Transverse colon (tissue), 4 donors: ENCODE measurements at places on chromosomes 2 and 18.

- no peak for DNase-seq
Observed at GRCh38 chr18:70334728-70335329, 46.0 kb downstream of the SOCS6 start.

- no peak for DNase-seq
Observed at GRCh38 chr2:33530690-33531548, 54.5 kb downstream of the RASGRP3 start.

GRCh38 chr18:9712611-9713010 is 4.5 kb downstream of the RAB31 start:
- no peak for DNase-seq

DNA sequence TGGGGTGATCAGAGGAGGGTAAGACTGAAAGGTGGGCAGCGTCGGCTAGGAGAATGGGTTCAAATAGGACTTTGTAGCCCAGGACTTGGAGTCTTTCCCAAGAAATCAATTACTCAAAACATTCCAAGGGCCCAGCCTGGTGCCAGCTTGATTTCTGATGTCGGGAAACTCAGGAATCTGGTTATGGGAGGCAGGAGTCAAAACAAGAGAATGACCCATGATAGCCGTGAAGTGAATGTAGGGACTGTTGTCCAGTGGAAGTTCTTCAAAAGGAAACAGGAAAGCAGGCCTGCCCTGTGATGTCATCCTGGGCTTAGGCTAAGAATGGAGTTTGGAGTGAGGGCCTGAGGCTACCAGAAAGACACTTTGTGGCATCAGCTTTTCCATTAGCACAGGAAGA is 67.4 kb upstream of the SLC14A2 start:
- no peak for DNase-seq

GRCh38 chr2:226903179-226903578 is 67.3 kb downstream of the RHBDD1 start:
- DNase-seq = no peak

DNA sequence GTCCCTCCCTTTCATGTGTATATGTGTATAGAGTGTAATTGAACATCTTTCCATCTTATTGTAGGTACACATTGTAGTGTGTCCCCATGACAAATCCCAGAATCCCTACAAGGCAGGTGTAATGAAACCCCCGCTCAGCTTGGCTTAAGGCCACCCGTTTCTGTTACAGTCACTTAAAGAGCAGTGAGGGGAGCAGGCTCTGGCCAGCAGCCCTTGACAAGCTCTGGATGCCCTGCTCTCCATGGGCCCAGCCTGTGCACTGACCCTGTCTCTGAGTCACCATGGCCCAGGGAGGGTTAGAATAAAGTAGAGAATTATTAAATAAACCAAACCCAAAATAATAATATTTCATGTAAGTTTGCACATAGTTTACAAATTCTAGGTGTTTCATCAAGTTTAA is 17.2 kb upstream of the MAL start:
- DNase-seq = no peak

DNA sequence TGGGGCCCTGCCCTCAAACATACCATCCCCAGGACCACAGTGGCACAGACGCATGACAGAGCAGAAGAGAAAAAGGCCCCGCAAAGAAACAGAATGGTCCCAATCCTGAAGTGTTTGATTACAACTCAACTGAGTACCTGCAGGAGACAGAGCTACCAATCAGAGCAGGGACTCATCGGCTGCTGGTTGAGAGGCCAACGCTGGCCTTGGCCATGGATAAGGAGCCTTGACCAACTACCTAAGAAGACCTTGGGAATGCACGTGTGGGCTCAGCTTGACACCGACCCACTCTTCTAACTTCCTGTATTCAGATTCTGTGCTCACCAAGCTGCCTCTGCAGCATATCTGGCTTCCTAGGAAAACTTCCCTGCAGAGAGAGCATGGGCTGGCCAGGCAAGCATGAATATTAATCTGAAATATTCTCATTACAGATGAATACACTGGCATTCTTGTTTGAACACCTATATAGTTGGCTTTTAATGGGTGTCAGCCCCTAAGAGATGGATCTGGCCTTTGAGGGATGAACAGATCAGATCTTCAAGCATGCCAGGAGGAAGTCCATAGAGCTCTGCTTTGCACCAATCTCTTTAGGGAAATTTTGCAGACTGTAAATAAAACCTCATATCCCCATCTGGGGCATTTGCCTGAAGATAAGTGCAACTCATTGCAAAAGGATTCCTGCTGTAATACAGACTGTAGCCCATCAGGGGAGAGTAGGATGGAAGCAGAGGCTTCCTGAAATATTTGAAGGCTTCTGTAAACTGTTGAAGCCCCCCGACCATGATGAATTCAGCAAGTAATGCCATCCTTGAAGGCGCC is 135.4 kb downstream of the BCL2 start:
- no peak for DNase-seq

- DNase-seq = peak; percentile 6
Observed at GRCh38 chr2:230925443-230925878, 419 bp upstream of the GPR55 start.

DNA sequence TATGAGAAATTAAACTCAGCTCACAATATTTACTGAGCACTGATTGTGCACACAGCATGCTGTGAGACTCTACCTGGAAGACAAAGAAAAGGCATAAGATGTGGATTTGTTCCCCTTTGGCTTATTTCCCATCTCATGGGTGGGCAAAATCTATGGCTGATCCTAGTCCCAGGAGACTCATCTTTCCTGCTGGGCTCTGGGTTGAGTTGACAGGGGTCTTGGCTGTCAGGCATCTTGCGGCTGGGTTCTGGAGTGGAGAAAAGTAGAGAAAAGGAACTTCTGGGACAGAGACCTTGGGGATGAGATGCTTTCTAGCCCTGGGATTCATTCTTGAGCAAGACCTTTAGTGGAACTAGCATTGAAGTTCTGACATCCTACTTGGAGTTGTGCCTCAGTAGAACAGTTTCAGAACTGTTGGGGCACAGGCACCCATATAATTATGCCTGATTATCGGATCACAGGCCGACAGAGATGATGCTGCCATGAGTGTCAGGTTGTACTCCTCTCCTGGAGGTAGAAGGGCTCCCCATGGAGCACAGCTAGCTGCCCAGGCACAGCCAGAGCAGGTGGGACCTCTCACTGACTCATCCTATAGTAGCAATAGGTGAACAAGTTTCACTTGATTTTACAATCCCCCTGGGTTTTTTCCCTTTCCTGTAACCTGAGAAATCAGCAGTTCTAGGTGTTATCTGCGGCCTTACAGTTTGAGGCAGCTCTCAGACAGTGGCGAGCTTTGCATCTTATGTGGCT is 260.9 kb downstream of the CYRIA start:
- DNase-seq = no peak

DNA sequence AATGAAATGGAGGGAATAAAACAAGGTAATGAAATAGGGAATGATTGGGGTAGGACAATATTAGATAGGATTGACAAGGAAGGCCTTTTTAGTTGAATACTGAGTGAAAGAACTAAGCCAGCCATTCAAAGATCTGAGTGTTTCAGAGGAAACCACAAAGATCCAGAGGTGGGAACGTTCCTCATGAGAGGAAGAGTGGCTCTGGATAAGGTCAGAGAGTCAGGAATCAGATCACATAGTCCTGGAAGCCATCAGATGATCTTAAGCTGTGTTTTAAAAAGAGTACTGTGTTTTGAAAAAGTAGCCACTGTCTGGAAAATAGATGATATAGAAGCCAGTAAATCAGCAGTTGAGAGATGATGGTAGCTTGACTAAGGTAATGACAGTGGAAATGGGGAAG is 11.8 kb downstream of the TTLL4 start:
- no peak for DNase-seq

- DNase-seq = no peak
Observed at GRCh38 chr2:187302116-187302515, 145.9 kb downstream of the CALCRL start.

DNA sequence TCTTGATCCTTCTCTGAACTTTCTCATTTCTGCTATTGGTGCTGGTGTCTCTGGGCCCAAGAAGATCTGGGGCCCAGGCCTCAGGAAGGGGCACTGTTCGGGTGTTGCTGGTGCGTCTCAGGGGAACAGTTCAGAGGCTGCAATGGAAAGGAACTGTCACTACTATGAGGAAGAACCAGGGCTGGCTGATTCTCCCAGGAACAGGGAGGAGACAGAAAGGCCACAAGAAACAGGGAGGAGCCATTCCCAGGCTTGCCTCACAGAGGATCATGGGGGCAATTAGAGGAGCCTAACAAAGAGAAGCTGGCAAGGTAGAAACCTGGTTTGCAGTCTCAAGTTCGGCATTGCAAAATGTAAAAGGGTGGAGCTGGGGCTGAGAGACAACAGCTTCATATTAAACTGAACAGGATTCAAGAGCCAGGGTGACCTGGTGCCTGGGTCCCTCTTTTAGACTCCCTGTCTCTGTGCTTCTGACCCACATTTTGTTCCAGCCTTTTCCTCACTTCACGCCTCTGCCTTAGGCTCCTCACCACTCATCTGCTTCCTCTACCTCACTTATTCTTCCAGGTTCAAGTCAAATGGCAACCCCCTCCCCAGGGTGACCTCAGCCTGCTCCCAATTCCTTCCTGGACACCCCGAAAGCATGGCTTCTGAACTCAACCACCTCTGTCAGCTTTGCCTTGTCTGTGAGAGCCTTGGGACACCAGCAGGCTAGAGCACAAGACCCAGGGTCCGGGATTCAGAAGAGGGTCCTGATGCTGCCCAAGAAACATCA is 58.4 kb downstream of the GYPC start:
- no peak for DNase-seq

GRCh38 chr18:10797896-10798295 is 272.1 kb downstream of the NAPG start:
- no peak for DNase-seq

DNA sequence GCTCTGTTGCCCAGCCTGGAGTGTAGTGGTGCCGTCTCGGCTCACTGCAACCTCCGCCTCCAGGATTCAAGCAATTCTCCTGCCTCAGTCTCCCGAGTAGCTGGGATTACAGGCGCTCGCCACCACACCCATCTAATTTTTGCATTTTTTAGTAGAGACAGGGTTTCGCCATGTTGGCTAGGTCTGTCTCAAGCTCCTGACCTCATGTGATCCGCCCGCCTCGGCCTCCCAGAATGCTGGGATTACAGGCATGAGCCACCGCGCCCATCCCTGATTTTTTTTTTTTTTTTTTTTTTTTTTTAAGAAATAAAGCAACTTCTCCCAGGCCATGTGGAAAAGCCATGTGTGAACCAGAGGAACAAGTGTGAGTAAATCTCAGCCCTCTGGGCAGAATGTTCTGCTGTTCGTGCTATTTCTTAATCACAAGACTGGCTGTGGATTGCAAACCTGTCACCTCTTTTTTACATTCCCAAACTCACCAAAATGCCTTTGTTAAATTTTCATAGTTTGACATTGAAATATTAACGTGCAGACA is 6.4 kb upstream of the SH3BP4 start:
- DNase-seq = no peak

DNA sequence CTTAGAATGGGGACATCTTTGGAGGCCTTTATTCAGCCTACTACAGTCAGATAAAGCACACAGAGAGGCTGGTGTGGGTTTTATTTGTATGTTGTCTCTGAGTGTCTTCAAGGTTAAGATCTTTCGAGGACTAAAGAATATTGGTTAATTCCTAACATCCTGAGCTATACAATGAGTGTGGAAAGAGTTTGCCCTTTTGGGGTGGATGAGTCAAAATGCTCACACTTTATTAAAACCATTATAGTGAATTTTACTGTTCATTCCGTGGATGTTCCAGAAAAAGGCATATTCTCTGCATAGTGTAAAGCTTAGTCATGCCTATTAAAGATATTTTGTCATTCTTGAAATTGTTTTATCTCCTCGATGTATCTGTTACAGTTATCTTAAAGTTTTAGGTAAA is 29.1 kb upstream of the SLC38A11 start:
- DNase-seq = no peak

DNA sequence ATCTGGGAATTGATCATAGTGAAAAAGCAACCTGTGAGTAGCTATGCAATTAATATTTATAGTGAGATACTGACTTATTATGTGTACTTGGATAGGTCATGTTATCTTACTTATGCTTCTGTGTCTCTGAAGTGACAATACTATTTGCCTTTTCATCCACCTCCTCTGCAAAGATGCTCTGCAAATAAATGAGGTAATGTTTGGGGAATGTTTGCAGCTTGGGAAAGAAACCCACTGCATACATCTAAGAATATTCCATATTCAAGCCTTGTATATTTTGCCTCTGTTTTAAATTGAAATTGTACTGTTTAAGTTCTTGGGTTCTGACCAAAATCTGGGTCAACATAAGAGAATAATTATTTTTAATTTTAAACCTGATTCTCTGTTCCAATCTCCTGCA is 217.4 kb upstream of the DTNA start:
- no peak for DNase-seq

GRCh38 chr2:172173174-172173706 is 70.5 kb upstream of the DLX2 start:
- DNase-seq = no peak

DNA sequence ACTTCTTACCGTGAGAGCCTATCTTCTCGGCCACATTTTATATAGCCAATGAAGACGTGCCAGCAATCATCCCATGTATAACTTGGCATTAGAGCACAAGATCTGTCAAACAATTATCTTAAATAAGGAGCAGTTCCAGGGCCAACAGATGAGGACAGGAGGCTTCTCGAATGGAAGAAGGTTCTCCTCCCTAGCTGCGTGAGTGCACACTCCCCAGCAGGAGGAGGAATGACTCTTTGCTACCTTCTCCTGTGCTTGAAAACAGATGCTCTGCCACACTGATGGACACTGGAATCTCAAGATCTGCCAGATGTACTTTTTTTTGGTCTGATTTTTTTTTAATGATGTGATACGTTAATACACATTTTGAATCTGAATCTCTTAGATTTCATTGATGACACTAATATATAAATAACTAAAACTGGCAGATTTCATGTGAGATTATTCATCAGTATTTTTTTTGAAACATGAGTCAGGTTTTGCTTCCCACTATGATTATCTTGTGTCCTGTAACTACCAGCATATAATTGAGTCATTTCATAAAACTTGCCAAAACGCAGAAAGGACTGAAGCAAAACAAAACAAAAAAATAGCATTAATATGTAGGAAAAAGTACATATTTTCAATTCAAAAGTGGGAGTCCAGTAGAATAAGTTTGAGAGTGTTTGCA is 626 bp upstream of the VIT start:
- DNase-seq = no peak

DNA sequence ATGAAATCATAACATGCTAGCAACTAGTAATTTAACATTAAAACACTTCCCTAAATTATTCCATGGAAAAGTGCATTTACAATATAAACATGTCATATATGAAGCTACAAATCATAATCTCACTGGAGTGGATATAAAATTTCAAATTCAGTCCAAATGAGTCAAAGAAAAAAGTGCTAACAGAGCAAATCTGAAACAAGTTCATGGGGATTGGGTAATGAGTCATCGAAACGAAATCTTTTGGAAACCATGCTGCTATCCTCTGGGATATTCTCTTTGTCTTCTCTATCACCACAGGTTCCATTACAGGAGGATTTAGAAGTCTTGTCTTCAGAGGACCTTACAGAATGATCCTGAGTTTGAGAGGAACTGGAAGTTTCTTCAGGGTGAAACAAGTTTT is 34.1 kb downstream of the STK17B start:
- no peak for DNase-seq

GRCh38 chr2:127187831-127188230 is 32.3 kb downstream of the CYP27C1 start:
- DNase-seq = no peak
